SJSA1 (cell line): ENCODE measurements at places on chromosomes 1 and 21. TPM values are rescaled to one million over a fixed set of nuclear protein-coding genes. Genes with fewer than 3 reads are reported as not detected.

Gene SAMSN1
- total RNA-seq = not detected in 2 replicates

Gene MFAP2
- total RNA-seq = 9.3 and 16.7 TPM in 2 replicates

Gene IGSF9
- total RNA-seq = 0.16 TPM in 1 of 2 replicates, not detected in the other

Gene ACKR1
- not detected in 2 replicates for total RNA-seq

Gene STIL
- 22.6 and 42.0 TPM in 2 replicates for total RNA-seq

Gene AGRN
- 53.8 and 55.9 TPM in 2 replicates for total RNA-seq

Gene S100A4
- total RNA-seq = 5.0 and 9.5 TPM in 2 replicates

GRCh38 chr1:181791721-181792120 lies 269.8 kb downstream of the ZNF648 start:
- DNase-seq = no peak

DNA sequence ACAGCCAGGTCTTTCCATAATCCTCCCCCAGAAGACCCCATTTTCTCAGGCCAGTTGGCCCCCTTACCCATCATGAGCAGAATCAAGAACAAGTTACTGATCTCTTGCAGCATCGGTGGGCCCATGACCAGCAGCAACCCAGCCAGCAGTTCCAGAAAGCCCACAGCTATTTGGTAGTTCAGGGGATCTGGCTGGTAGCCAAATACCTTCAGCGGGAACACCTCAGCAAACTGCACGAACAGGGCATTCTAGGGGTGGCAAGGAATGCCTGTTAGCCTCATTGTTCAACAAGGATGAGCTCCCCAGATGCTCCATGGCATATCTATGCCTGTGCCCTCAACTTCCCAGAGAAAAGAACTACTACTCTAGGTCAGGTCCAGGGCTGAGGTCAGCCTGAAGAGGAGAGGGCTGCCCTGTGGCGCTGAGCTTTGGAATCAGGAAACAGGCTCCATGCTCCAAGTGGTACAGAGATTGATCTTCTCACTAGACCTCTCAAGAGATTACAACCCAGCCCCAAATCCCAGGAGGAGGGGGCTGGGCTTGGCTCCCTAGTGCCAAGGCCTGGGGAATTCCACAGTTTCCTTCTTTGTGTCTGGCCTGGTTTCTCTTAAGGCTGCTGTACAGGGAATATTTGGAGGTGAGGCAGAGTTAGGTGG lies 1.3 kb downstream of the TMEM35B start:
- no peak for DNase-seq

DNA sequence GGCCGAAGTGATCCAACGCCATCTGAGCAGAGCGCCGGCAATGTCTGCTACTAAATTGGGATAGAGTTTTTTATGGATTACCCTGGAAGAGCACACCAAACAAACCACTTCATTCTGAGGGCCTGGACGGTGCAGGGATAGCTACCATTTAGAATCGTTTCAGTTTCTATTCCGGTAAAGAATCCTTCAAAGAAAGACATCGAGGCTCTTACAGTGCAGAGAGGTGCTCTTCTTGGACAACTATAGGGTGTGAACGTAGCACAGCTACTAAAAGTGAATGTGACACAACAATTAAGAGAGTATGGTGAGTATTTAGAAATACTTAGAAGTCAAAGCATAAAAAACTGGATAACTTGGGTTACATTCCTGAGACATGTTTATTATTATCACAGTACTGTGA lies 16.1 kb downstream of the HIVEP3 start:
- no peak for DNase-seq

GRCh38 chr1:15935056-15935950 lies 40.6 kb downstream of the ZBTB17 start:
- no peak for DNase-seq

DNA sequence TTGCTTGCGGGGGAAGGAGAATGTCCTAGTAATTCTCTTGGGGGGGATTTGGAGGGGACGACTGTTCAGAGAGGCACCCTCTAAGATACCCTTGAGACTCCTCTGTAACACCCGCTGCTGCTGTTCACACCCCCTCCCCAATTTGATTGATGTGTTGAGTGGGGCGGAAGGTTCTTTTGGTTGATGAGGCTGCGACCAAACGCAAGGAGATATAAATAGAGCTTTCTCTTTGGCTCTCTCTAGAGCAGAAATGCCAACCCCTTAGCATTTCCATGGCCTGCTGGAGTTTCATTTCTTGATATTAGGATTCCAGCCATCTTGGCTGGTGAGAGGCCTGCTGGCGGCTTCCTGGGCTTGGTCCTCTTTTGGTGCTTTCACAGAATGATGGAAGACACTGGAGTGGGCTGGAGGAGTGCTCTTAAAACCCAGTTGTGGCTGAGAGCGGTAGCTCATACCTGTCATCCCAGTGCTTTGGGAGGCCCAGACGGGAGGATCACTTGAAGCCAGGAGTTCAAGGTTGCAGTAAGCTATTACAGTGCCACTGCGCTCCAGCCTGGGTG lies 2.0 kb downstream of the PIK3CD start:
- DNase-seq = no peak

GRCh38 chr1:36256558-36257374 lies 32.5 kb downstream of the THRAP3 start:
- DNase-seq = no peak

DNA sequence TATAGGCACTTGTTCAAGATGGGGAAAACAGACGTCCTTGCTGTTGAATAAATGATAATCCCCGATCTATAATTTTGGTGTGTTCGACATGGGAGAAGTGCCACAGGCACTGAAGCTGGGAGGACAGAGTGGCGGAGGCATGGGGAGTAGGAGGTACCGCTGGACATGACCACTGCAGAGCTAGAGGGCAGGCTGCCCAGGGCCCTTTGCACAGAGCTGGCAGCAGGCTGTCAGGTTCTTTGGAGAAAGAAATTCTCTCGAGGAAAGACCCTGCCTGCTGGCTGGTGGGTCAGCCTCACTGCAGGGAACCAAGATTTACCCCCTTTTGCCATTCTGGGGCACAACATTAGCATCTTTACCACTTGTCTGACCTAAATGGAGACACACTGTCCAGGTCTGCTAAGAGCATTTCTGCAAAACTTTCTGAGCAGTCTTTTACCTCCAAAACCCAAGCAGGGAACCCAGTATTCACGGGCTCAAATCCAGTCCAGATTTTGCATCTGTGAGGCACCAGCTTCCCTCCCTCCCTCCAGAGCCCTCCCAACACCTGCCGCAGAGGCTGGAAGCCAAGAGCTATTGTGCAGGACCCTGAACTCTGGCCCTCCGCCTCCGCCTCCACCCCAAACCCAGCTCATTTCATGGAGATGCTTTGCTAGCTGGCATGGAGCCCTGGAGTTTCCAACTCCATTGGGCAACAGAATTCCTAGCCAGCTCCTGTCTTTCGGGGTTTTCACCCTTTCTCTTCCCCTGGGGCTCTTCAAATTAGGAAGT lies 142.3 kb downstream of the PLXNA2 start:
- no peak for DNase-seq

DNA sequence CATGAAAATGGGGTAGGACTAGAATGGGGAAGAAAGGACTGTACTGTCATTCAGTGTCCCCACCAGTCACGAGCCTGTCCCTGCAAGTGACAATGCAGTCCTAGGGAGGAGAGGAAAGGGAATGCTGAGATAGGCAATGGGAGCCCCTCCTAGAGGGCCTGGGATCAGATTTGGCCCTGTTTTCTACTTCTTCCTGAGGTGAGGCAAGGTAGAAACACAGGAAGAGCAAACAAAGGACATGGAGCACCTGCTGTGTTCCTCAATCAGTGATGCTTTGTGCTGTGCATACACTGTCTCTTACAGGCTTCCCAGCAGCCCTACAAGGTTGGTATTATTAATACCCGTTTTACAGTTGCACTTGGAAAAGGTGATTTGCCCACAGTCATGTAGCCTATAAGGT lies 6.1 kb downstream of the FABP3 start:
- no peak for DNase-seq

GRCh38 chr1:220056374-220056773 lies 10.1 kb upstream of the EPRS1 start:
- DNase-seq = no peak

DNA sequence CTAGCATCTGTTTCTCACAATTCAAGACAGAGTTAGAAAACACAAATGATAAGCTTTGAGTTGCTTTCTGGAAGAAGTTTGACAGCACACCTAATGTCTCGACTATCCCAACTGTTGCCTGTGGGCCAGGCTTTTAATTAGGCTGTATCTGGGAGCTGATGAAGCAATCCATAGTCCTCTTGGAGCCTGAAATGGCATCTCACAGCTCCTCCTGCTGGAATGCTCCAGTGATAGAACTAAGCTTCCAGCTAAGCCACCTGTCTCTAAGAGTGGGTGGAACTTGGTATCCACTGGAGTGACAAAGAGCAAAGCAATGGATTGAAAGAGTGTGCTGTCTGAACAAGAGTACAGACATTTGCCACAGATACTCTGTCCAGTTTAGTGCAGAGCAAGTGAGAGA lies 605.3 kb upstream of the NR5A2 start:
- no peak for DNase-seq

GRCh38 chr1:161989108-161989507 lies 34.6 kb downstream of the OLFML2B start:
- DNase-seq = no peak
